Ascending aorta (tissue), 2 donors: ENCODE measurements at places on chromosomes 2 and 18.

- no peak for DNase-seq
These were observed 101.1 kb upstream of the RAB12 start for GRCh38 chr18:8507915-8508705.

DNA sequence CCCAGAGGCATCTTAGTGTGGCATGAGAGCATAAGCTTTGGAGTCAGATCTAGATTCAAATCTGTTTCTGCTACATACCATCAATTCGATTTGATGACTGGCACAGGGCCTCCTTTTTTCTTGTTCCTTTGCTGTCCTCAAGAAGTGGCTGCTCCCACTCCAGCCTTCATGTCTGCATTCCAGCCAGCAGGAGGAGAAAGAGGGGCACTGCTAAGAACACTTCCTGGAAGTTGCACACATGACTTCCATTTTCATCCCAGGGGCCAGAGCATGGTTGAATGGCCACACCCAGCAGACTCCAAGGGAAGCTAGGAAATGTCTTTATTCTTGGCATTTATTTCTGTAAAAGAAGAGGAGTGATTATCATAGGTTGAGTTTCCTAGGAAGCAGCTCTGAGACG is 50.4 kb downstream of the EML6 start:
- DNase-seq = no peak

DNA sequence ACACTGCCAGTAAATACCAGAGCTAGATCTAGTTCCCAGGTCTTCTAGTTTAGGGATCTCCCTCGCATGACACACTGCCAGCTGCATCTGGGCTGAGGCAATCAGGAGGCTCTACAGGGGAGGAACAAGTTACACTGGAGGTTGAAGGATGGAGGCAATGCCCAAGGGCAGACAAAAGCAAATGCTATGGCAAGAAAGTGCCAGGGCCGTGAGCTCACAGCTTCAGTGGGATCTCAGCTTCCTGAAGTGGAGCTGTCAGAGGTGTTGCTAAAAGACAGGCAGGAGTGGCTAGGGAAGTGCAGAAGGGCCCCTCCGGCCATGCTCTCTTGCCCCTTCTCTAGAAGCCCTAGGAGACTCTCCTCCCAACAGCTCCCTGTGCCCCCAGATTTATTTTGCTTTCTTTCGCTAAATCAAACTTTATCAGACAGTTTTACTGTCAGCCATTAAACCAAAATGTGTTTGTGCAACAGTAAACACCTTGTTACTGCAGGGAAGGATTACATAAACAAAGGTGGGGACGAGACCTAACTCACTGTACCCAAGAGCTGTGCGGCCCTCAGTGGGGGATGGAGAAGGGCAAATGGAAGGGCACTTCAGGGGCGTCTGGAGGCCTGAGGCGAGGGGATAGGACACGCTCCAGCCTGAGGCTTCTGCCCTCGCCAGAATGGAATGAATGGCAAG is 39.4 kb upstream of the PKDCC start:
- DNase-seq = no peak

- no peak for DNase-seq
These were observed 39.5 kb downstream of the GLI2 start for GRCh38 chr2:120775194-120775593.
